Tibial nerve (tissue), 4 donors: ENCODE measurements at places on chromosomes 12 and 14. TPM values are rescaled to one million over a fixed set of nuclear protein-coding genes. Genes with fewer than 3 reads are reported as not detected.

RERG gene
- 34.5 TPM for total RNA-seq

SLCO1B1 gene
- not detected for total RNA-seq

OVCH1 gene
- total RNA-seq, result not detected

MUCL1 gene
- total RNA-seq, result not detected

FAM181A gene
- total RNA-seq, result not detected

C1QL4 gene
- total RNA-seq, result not detected

FOXG1 gene
- total RNA-seq, result not detected
